ENCODE measurements at places on chromosomes 4 and X. TPM values are rescaled to one million over a fixed set of nuclear protein-coding genes. Genes with fewer than 3 reads are reported as not detected.

DNA sequence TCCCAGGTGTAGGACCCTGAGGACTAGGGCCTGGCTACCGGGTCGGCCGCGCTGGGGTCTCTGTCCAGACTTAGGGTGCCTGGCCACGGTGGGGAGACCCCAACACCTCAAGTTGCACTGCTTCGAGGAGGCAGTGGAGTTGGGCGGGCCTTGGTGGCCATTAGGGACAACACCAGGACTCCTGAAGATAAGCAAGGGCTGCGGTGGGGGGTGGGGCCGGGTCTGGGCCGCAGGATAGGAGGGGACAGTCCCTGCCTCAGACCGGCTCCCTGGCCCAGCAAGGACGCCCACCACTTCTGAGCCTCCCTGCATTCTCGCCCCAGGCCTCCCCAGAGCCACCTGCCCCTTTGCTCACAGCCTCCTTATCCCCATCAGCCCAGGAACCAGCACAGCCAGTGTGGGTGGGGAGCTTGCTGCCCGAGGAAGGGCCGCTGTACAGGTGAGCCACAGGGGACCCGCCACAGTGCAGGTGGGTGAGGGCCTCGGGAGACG, 5.5 kb upstream of the MXD4 start:
- no peak overlapping the region for H3K27ac ChIP-seq
- H3K36me3 ChIP-seq = no peaks in the 10 kb centered on the region
- H3K4me1 ChIP-seq = no peaks in the 10 kb centered on the region

CENPE gene
- 0.16 TPM for total RNA-seq

RAP1GDS1 gene
- total RNA-seq = 7.5 TPM

DNA sequence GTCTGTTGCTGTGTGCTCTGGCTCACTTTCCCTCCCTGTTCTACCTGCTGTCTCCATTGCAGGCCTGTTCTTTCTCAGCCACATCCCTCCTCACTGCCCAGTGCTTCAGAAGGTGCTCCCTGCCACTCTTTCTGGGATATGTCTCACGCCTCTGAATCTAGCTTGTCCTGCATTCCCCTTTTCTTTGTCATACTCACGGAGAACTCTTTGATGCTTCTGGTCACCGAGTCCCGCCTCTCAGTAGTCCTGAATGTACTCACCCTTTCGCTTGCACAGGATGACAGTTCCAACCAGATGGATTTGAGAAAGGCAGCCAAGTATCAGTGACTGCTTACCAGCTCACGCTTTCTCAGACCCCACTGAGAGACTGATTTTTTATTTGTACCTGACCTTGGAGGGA, 65.2 kb upstream of the TLR2 start:
- no peaks in the 10 kb centered on the region for H3K4me1 ChIP-seq
- no peak overlapping the region for H3K27ac ChIP-seq
- no peaks in the 10 kb centered on the region for H3K27me3 ChIP-seq

AFF2 gene
- 3.2 TPM for total RNA-seq

GABRG1 gene
- total RNA-seq = not detected

- H3K36me3 ChIP-seq = no peaks in the 10 kb centered on the region
- DNase-seq = no peak
- H3K27ac ChIP-seq = peak within 1 kb of the TSS; percentile 66
- H3K27me3 ChIP-seq = no peaks in the 10 kb centered on the region
These were observed at the start of gene RAI2 for GRCh38 chrX:17860811-17861488. Gene RAI2 (minus strand): TSS chrX:17861298. CDS start chrX:17802010, 59,288 bp downstream.

DNA sequence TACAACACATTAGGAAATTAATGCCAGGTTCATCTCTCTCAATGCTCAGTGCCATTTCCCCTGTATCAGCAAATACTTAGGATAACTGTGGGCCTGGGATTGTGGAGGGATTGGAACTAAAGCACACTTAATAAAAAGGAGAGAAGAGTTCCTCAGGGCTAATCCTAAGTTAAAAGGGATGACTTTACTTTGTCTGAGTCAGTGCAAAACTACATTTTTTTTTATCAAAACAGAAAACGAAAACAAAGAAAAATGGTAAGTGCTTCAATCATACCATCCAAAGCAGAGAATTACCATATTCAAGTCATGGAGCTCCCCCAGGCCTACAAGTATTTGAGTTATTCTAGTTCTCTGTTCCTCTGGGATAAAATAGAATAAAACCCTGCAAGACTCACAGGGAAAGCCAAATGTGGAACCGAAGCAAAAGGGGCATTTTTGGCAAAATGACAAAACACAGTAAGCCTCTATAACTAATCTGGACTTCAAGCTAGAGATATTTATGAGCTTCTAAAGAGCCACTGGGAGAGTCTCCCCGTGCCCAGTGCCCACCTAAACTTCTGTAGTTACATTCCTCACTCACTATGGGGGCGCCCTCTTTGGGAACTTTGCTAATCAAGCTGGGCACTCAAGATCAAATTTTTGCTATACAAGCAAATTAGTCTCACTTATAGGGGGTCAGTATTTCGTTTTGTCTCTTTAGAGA, 53.4 kb downstream of the PALLD start:
- H3K27ac ChIP-seq = no peak overlapping the region
- peaks cover 7% of the 10 kb centered on the region for H3K36me3 ChIP-seq
- no peaks in the 10 kb centered on the region for H3K27me3 ChIP-seq
- H3K4me3 ChIP-seq = no peak overlapping the region
- no peaks in the 10 kb centered on the region for H3K4me1 ChIP-seq
- DNase-seq = no peak

DNA sequence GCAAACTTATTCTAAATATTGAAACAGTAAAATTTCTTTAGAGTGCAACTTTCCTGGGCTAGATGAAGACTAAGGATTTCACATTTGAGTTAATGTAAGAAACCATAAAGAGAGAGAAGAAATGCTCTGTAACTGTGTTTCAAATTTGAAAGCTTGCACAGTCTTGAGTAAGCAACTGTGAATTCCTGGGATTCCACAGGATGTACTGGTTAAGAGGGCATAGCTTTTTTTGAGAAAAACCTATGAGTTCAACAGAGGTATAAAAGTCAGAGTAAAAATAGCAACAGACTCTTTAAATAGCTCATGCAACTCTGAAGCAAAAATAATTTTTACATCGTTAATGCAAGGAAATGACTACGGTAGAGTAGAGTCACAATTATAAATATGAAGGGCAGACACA, 25.5 kb downstream of the ZNF330 start:
- no peak overlapping the region for H3K27ac ChIP-seq
- no peaks in the 10 kb centered on the region for H3K4me1 ChIP-seq
- H3K27me3 ChIP-seq = no peaks in the 10 kb centered on the region
- no peak for DNase-seq

GRCh38 chrX:72060196-72060920, 71.4 kb downstream of the RTL5 start:
- no peak for DNase-seq
- no peaks in the 10 kb centered on the region for H3K4me1 ChIP-seq
- H3K27me3 ChIP-seq = no peaks in the 10 kb centered on the region
- H3K4me3 ChIP-seq = no peak overlapping the region
- H3K27ac ChIP-seq = no peak overlapping the region

- H3K27ac ChIP-seq = peak overlapping the region; percentile 66
- no peak overlapping the region for H3K4me3 ChIP-seq
- peaks cover 7% of the 10 kb centered on the region for H3K36me3 ChIP-seq
These were observed 14.5 kb downstream of the SOD3 start for GRCh38 chr4:24809815-24810405.

MAOA gene
- total RNA-seq = 174 TPM

- no peaks in the 10 kb centered on the region for H3K4me1 ChIP-seq
- no peak overlapping the region for H3K27ac ChIP-seq
- H3K27me3 ChIP-seq = no peaks in the 10 kb centered on the region
- no peaks in the 10 kb centered on the region for H3K36me3 ChIP-seq
- no peak overlapping the region for H3K4me3 ChIP-seq
- no peak for DNase-seq
These were observed 7.5 kb upstream of the PTCHD1 start for GRCh38 chrX:23327104-23327503.

SMPX gene
- total RNA-seq = 651 TPM

GRCh38 chrX:152575331-152575730, 62.4 kb upstream of the GABRQ start:
- no peaks in the 10 kb centered on the region for H3K36me3 ChIP-seq
- DNase-seq = no peak
- H3K4me3 ChIP-seq = no peak overlapping the region
- no peak overlapping the region for H3K27ac ChIP-seq
- H3K27me3 ChIP-seq = no peaks in the 10 kb centered on the region
- H3K4me1 ChIP-seq = no peaks in the 10 kb centered on the region

GALNTL6 gene
- not detected for total RNA-seq

- peaks cover 18% of the 10 kb centered on the region for H3K4me1 ChIP-seq
- H3K4me3 ChIP-seq = no peak overlapping the region
- DNase-seq = no peak
- no peaks in the 10 kb centered on the region for H3K27me3 ChIP-seq
- no peaks in the 10 kb centered on the region for H3K36me3 ChIP-seq
- H3K27ac ChIP-seq = no peak overlapping the region
These were observed 8.4 kb upstream of the MOB1B start for GRCh38 chr4:70893790-70894189.

CCNA2 gene
- total RNA-seq = 0.51 TPM

TRIM60 gene
- total RNA-seq = not detected

ELMOD2 gene
- total RNA-seq = 6.6 TPM

- DNase-seq = no peak
- no peak overlapping the region for H3K4me3 ChIP-seq
- peaks cover 37% of the 10 kb centered on the region for H3K36me3 ChIP-seq
- peak overlapping the region; percentile 2 for H3K27ac ChIP-seq
These were observed 2.6 kb downstream of the HCCS start for GRCh38 chrX:11113731-11114130.

GRCh38 chr4:172750910-172751309, 417.7 kb upstream of the GALNT7 start:
- no peaks in the 10 kb centered on the region for H3K36me3 ChIP-seq
- DNase-seq = no peak
- no peak overlapping the region for H3K27ac ChIP-seq

DNA sequence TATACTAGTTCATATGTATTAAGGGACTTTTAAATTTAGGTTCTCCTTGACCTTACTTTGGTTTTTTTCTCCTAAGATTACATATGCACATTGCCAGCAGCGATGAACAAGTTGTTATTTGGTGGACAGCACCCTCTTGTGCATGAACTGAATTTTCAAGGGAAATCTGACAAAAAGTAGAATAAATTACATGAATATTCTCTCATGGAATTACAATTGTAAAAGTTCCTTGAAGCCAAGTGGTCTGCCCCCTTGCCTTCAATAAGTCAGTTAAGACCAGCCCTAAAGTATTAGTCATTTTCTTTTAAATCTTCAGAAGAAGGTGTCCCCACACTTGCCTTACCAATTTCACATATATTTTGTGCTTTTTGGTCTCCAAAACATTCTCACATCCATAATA, 30.7 kb upstream of the SMARCA5 start:
- DNase-seq = no peak
- H3K36me3 ChIP-seq = no peaks in the 10 kb centered on the region
- no peak overlapping the region for H3K4me3 ChIP-seq
- H3K27ac ChIP-seq = no peak overlapping the region

CSAG3 gene
- total RNA-seq = not detected

DMP1 gene
- total RNA-seq = not detected

GRCh38 chrX:66005830-66006449, 33.9 kb downstream of the VSIG4 start:
- H3K27me3 ChIP-seq = no peaks in the 10 kb centered on the region
- no peaks in the 10 kb centered on the region for H3K36me3 ChIP-seq
- no peaks in the 10 kb centered on the region for H3K4me1 ChIP-seq
- DNase-seq = no peak
- H3K27ac ChIP-seq = no peak overlapping the region
- H3K4me3 ChIP-seq = no peak overlapping the region

DNA sequence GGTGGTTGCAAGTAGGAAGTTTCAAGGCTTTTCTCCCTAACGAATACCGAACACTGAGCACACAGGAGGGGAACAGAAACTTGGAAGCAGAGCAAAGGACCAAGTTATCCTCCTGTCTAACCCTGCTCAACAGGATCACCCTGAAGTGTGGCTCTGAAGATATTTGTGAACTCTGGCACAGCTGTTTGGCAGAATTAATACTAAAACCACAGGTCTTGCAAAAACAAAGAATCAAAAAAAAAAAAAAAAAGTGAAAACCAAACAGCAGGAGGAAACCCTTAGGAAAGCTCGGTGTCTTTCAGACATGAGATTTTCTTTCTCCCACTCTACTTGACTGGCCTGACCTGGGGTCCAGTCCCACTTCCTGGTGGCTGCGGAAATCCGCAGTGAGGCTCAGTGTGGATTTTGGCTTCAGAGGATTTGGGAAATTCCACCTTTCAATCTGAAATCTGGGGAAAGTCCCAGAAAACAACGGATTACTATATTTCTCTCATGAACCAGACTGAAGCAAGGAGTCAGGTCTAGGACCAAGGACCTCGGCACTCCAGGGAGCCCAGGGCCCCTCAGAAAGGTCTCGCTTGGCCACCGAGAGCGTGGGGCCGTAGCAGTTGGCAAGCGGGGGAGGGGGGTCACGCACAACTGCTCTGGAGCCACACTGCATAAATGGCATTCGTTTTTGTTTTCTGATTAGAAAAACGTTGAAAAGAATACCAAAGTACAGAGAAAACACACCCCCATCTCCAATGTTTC, 867 bp downstream of the TIFA start:
- no peaks in the 10 kb centered on the region for H3K36me3 ChIP-seq
- peak overlapping the region; percentile 82 for H3K4me3 ChIP-seq
- no peaks in the 10 kb centered on the region for H3K4me1 ChIP-seq
- H3K27me3 ChIP-seq = no peaks in the 10 kb centered on the region
- H3K27ac ChIP-seq = peak overlapping the region; percentile 88

- no peak for DNase-seq
- no peak overlapping the region for H3K4me3 ChIP-seq
- H3K4me1 ChIP-seq = no peaks in the 10 kb centered on the region
- H3K36me3 ChIP-seq = no peaks in the 10 kb centered on the region
- no peaks in the 10 kb centered on the region for H3K27me3 ChIP-seq
These were observed 7.9 kb upstream of the PRMT9 start for GRCh38 chr4:147691820-147692219.

DNA sequence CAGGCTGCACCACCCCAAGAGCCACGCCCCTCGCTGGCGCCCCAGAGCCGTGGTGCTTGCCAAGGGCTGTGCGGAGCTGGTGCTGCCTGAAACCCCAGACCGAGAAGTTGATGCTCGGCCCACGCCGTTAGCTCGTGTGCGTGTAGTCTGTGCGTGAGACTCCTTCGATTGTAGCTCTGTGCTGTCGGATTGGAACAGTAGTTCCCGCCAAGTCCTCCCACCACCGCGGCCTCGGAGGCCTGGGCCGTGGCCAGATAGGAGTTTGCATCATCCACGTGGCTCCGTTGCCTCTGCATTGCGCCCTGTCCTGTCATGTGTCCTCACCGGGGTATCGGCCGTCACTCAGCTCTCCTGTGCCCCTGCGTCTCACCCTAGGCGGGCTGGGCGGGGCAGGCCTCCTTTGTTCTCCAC, 24.2 kb downstream of the TNIP2 start:
- H3K36me3 ChIP-seq = peaks cover 22% of the 10 kb centered on the region
- no peaks in the 10 kb centered on the region for H3K4me1 ChIP-seq
- no peak overlapping the region for H3K27ac ChIP-seq
- H3K4me3 ChIP-seq = no peak overlapping the region
- no peaks in the 10 kb centered on the region for H3K27me3 ChIP-seq

VMA21 gene
- total RNA-seq = 19.4 TPM

DNA sequence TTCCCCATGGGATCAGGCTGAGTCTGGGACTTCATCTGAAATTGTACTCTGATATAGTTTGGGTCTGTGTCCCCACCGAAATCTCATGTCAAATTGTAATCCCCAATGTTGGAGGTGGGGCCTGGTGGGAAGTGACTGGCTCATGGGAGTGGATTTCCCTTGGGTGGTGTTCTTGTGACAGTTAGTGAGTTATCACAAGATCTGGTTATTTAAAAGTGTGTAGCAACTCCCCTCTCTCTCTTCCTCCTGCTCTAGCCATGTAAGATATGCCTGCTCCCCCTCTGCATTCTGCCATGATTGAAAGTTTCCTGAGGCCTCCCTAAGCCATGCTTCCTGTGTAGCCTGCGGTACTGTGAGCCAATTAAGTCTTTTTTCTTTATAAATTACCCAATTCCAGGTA, 61.0 kb downstream of the RASGEF1B start:
- H3K4me3 ChIP-seq = no peak overlapping the region
- H3K36me3 ChIP-seq = no peaks in the 10 kb centered on the region
- no peaks in the 10 kb centered on the region for H3K27me3 ChIP-seq
- no peak for DNase-seq
